Liver (tissue), 10 donors: ENCODE measurements at places on chromosomes 5 and 9. TPM values are rescaled to one million over a fixed set of nuclear protein-coding genes. Genes with fewer than 3 reads are reported as not detected.

DNA sequence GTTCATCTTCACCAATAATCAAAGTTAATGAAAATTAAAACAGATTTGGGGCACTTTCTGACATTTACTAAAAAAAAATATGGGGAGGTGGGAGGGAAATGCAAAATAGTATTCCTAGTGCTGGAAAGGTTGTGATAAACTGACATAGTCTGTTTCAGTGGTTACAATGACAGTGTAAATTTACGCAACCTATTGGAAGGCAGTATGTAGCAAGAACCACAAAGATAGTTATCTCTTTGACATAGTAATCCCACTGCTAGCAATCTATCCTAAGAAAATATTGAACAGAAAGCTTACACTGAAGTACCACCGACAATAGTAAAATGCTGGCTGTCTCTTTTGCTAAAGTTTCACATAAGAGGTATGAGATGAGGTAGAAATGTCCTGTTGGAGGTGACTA, 15.1 kb upstream of the EPB41L4B start:
- H3K27me3 ChIP-seq = no peaks in the 10 kb centered on the region
- DNase-seq = no peak

The GLDC gene
- polyA plus RNA-seq = 26.7 TPM

GRCh38 chr9:479971-480350, 265.3 kb downstream of the DOCK8 start:
- H3K36me3 ChIP-seq = no peaks in the 10 kb centered on the region
- H3K4me3 ChIP-seq = no peak overlapping the region
- no peaks in the 10 kb centered on the region for H3K4me1 ChIP-seq

The TEX53 gene
- not detected for polyA plus RNA-seq

The SH3GL2 gene
- polyA plus RNA-seq = not detected

GRCh38 chr5:52469835-52470234, 317.9 kb upstream of the ITGA1 start:
- H3K36me3 ChIP-seq = no peaks in the 10 kb centered on the region
- H3K4me3 ChIP-seq = no peak overlapping the region
- no peak overlapping the region for H3K27ac ChIP-seq
- no peaks in the 10 kb centered on the region for H3K27me3 ChIP-seq
- DNase-seq = no peak

DNA sequence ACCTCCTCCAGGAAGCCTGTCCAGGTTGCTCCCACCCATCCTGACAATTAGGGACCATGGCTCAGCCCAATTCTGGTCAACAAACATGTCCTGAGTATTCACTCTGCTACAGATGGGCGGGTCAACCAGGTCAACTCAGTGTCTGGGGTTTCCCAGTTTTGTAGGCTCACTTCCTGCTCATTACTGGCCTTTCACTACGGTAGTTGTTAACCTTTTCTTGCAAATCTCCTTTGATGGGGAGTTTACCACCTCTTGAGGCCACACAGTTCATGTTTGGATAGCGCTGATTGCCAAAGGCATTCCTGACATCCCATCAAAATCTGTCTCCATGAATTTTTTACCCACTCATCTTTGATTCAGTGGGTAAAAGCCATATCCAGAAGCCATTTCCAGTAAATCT, 13.8 kb downstream of the TMEM8B start:
- no peak overlapping the region for H3K27ac ChIP-seq
- no peaks in the 10 kb centered on the region for H3K27me3 ChIP-seq
- H3K4me3 ChIP-seq = no peak overlapping the region
- no peaks in the 10 kb centered on the region for H3K4me1 ChIP-seq
- H3K36me3 ChIP-seq = peaks cover 5% of the 10 kb centered on the region
- DNase-seq = no peak

DNA sequence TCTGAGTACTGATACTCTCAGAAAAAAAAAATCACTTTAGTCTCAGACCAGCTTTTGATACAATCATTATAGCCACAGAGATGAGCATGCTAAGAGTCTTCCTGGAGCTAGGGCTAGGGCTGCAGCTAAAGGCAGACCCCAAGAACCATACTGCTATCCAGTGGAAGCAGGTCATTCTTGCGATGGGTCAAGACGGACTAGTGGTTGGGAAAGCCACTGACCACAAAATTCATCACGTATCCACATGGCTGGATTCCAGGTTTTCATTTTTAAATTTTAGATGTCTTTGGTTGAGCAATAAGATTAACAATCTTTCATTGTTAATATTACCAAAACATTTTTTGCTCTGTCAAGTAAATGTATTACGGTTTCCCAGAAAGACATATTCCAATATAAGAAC, 598.1 kb downstream of the DNAH5 start:
- no peak overlapping the region for H3K27ac ChIP-seq
- no peak overlapping the region for H3K4me3 ChIP-seq
- DNase-seq = no peak
- H3K4me1 ChIP-seq = no peaks in the 10 kb centered on the region
- no peaks in the 10 kb centered on the region for H3K36me3 ChIP-seq

- H3K36me3 ChIP-seq = no peaks in the 10 kb centered on the region
- no peak overlapping the region for H3K27ac ChIP-seq
- H3K4me1 ChIP-seq = no peaks in the 10 kb centered on the region
- H3K27me3 ChIP-seq = no peaks in the 10 kb centered on the region
- DNase-seq = no peak
Measured at GRCh38 chr5:40853632-40854192, 12.5 kb downstream of the CARD6 start.

The ACTBL2 gene
- not detected for polyA plus RNA-seq

DNA sequence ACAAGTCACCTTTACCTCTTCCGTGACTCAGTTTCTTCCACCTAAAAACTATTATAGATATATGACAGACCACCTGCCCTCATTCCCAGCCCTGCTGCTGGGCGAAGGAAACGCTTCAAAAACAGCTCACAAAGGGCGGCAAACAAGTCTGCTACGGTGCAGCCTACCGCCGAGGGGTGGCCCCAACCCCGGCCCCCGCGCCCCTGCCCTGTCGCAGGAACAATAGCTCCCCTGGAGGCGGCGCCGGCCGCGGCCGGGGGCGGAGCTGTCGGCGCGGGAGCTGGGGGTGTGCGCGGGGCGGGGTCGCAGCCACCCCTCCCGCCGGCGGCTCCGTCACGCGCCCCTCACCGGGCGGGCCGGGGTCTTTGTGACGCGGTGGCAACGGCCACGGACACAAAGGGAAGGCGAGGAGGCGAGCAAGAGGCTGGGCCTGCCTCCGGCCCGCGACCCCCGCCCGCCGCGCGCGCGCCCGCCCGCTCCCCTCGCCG, at the start of gene TMEFF1:
TSS of gene TMEFF1 (plus strand) at position 362 of the 488 bp plus-strand sequence. CDS start 396 bp downstream, outside the sequence.
- peaks cover 13% of the 10 kb centered on the region for H3K4me1 ChIP-seq
- peaks cover 6% of the 10 kb centered on the region for H3K27me3 ChIP-seq
- no peaks in the 10 kb centered on the region for H3K36me3 ChIP-seq
- H3K27ac ChIP-seq = no peak within 1 kb of the TSS

DNA sequence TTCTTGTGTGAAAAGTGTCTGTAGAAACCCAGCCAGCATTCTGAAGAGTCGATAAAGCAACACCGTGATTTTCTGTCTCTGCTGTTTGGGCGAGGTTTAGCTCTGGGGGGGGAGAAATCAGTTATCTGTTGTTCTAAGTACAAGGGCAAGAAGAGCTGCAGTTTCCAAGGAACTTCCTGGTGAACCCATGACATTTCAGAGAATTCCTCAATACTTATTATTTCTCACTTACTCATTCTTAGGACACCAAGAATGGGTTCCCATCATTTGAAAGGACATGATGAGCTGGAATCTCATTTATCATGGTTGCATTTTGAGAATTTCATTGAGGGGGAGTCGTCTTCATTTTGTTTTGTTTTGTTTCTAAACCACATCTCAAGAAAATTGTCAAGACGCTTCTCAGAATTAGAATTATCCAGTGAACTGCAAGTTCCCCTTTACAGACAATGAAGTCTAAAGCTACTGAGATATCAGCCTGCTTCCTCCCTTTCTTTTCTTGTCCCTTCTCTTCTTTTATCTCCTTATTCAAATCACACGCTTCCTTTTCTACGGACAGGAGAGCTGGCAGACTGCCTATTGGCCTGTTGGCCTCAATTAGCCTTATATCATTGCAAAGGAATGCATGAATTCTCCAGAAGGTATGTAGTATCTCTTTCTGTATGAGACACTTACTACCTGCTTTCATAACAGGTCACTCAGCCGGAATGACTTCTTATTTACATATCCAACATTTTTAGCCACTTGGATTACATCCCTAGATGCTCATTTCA, 53.7 kb downstream of the ZNF462 start:
- H3K4me3 ChIP-seq = no peak overlapping the region
- H3K27ac ChIP-seq = no peak overlapping the region
- H3K27me3 ChIP-seq = no peaks in the 10 kb centered on the region

- no peaks in the 10 kb centered on the region for H3K4me1 ChIP-seq
- H3K27ac ChIP-seq = no peak overlapping the region
- H3K27me3 ChIP-seq = no peaks in the 10 kb centered on the region
- peaks cover 2% of the 10 kb centered on the region for H3K36me3 ChIP-seq
- H3K4me3 ChIP-seq = no peak overlapping the region
Measured at GRCh38 chr5:66967826-66968262, 228.8 kb downstream of the CD180 start.

DNA sequence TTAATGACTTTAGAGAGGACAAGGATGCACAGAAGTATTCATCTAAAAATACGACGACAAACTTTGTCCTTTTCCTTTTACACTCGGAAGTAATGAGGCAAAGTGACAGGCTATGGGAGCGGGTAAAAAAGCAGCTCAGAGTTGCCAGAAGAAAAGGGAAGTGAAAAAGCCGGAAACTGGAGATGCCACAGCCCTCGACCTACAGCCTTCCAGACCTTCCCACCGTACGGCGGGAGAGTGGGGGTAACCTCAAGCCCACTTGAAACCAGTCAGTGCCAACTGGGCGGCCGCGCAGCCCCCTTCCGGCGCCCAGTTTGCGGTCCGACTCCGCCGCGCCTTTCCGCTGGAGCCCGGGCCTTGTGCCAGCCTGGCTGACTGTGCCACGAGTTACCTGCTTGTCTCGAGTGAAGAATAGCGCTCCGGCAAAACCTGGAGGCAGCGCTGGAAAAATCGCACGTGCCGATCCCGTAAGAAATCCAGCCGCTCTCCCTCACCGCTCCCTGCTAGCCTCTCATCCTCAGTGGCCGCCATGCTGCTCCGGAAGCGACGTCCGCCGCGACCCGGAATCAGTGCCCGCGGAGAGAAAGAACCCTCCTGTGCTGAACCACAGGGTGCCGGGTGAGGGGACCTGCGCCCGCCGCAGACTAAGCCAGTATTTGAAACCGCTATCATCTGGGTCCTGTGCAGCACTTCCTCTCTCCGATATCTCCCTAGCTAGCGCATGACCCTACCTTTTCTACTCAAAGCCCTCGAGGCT, at the start of gene PGGT1B:
TSS of gene PGGT1B (minus strand) at position 557 of the 757 bp plus-strand sequence. CDS start at position 531, 26 bp downstream.
- peak; percentile 70 for DNase-seq
- H3K4me1 ChIP-seq = peaks cover 4% of the 10 kb centered on the region
- peak within 1 kb of the TSS; percentile 95 for H3K4me3 ChIP-seq
- H3K36me3 ChIP-seq = no peaks in the 10 kb centered on the region

GRCh38 chr5:39301406-39301805, 62.9 kb downstream of the C9 start:
- no peak overlapping the region for H3K4me3 ChIP-seq
- H3K27me3 ChIP-seq = no peaks in the 10 kb centered on the region
- H3K27ac ChIP-seq = no peak overlapping the region
- peaks cover 3% of the 10 kb centered on the region for H3K4me1 ChIP-seq
- H3K36me3 ChIP-seq = peaks cover 34% of the 10 kb centered on the region

DNA sequence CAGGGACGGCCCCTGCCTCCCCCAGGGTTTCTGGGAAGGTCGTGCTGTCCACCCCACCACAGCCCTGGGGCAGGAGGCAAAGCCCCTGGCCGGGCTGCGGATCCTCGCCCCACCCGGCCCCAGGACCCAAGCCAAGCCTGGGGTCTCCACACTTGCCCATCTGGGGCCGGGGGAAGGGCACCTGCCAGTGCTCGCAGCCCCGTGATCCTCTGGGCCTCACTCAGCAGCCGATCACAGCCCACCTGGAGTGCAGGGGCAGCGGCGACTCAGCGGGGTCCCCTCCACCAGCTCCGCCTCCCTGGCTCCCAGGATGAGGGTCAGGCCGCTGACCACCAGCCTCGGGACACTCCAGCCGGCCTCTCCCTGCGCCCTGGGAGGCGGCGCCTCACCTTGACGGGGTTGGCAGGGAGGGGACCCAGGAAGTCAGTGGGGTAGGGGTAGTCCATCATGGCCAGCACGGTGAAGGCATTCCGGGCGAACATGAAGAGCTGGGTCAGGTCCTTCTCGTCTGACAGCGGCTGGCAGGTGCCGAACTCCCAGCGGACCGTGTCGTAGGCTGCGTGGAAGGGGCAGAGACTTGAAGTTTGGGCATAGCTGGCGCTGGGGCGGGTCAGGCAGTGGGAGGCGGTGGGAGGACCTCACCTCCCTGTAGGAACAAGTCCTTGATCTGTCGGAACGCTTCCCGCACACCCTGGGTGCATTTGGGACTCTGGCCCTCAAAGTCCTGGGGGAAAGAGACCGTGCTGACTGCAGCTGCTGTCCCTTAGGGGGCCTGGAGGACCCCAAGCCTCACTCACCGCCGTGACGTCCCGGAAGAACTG, 1.8 kb downstream of the DPP7 start:
- peaks cover 5% of the 10 kb centered on the region for H3K36me3 ChIP-seq
- H3K27ac ChIP-seq = no peak overlapping the region
- no peak overlapping the region for H3K4me3 ChIP-seq
- DNase-seq = no peak
- peaks cover 4% of the 10 kb centered on the region for H3K4me1 ChIP-seq
- H3K27me3 ChIP-seq = no peaks in the 10 kb centered on the region

- DNase-seq = no peak
- no peaks in the 10 kb centered on the region for H3K27me3 ChIP-seq
- no peaks in the 10 kb centered on the region for H3K36me3 ChIP-seq
Measured at GRCh38 chr5:124173386-124173785, 573.1 kb downstream of the ZNF608 start.

DNA sequence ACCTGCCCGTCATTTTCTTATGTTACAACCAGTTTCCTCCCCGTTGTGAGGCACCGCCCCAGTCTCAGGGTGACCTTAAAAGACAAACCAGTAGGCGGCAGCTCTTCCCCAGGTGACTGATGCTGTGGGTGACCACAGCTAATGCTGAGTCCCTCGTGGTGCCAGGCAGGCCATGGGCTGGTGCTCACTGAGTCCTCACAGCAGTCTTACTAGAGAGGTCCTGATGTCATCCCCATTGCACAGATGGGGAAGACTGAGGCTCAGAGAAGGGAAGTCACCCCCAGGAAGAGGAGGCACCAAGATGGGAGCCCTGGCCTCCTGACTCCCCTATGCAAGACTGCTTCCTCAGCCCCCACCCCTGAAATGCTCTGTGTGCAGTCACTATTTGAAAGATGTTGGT, 978 bp downstream of the CFAP157 start:
- H3K27ac ChIP-seq = no peak overlapping the region
- no peaks in the 10 kb centered on the region for H3K27me3 ChIP-seq
- H3K4me3 ChIP-seq = no peak overlapping the region
- H3K36me3 ChIP-seq = no peaks in the 10 kb centered on the region
- no peak for DNase-seq

- H3K27ac ChIP-seq = no peak overlapping the region
- no peaks in the 10 kb centered on the region for H3K36me3 ChIP-seq
- no peak for DNase-seq
- no peak overlapping the region for H3K4me3 ChIP-seq
Measured at GRCh38 chr9:69689991-69690538, 17.9 kb upstream of the APBA1 start.

GRCh38 chr5:173735184-173735583, 118.7 kb upstream of the BOD1 start:
- H3K27ac ChIP-seq = no peak overlapping the region
- no peak overlapping the region for H3K4me3 ChIP-seq
- H3K27me3 ChIP-seq = no peaks in the 10 kb centered on the region
- DNase-seq = no peak
- no peaks in the 10 kb centered on the region for H3K36me3 ChIP-seq

- peak overlapping the region; percentile 61 for H3K27ac ChIP-seq
- peaks cover 13% of the 10 kb centered on the region for H3K4me1 ChIP-seq
- peak; percentile 84 for DNase-seq
- H3K4me3 ChIP-seq = no peak overlapping the region
- H3K36me3 ChIP-seq = no peaks in the 10 kb centered on the region
Measured at GRCh38 chr9:120935383-120935857, 8.8 kb upstream of the TRAF1 start.
